ENCODE measurements at places on chromosomes 4 and X.

DNA sequence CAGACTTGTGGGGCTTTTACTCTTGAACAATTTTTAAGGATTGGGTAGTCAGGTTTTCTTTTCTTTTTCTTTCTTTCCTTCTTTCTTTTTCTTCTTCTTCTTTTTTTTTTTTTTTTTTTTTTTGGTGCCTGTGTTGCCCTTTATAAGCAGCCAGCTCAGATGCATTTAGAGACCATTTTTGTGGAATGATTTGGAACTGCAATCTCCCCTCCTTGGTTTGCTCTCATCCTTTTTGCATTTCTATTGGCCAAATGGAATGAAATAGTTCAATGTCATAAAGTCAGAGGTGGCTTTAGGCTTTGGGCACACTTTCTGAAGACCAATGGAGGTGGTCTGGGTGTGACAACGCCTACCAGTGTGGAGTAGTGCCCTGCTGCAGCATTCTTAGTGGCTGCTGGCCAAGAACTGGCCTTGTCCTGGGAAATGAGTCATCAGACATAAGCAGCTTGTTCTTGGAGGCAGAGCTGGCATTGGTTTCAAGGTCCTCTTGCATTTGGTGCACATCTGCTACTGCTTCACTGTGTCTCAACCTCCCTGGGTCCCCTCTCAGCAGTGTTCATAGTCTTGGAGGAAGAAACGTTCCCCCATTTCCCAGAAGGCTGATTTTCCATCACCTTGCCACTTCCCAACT is 84.5 kb downstream of the CT47B1 start:
- no peak for DNase-seq

GRCh38 chr4:107845681-107846080 is 20.9 kb downstream of the SGMS2 start:
- no peak for DNase-seq

- no peak for DNase-seq
These were observed 78.2 kb downstream of the OPHN1 start for GRCh38 chrX:68354879-68355628.

GRCh38 chrX:110430293-110431076 is 71.8 kb downstream of the RTL9 start:
- no peak for DNase-seq

GRCh38 chr4:108029731-108030130 is 40.0 kb downstream of the HADH start:
- no peak for DNase-seq

DNA sequence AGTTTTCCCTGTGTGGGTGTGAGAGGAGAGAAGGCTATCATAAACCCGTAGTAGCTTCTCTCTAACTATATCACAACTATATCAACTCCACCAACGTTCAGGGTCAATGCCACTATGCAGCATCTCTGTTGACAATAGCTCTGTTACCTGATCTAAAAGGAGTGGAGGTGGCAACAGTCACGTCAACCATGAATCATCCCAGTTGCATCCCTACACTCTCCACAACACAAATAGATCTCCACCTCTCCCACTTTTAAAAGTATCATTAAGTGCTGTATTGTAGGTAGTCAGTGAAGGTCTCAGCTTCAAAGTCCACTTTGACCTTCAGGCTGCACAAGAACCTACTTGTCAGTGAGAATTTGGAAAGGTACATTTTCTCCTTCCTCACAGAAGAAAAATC is 600.5 kb upstream of the GRIA3 start:
- DNase-seq, result no peak

GRCh38 chr4:113060853-113061252 is 11.4 kb downstream of the ANK2 start:
- DNase-seq, result no peak

- DNase-seq, result peak; percentile 27
These were observed at the start of gene BST1 for GRCh38 chr4:15702941-15703403. Gene BST1, plus strand, starts transcription at chr4:15703065. Its CDS starts 80 bp downstream, at chr4:15703145.
